ENCODE measurements at places on chromosomes 7 and 10.

GRCh38 chr10:8312079-8312478, 257.6 kb downstream of the GATA3 start:
- no peak for DNase-seq

DNA sequence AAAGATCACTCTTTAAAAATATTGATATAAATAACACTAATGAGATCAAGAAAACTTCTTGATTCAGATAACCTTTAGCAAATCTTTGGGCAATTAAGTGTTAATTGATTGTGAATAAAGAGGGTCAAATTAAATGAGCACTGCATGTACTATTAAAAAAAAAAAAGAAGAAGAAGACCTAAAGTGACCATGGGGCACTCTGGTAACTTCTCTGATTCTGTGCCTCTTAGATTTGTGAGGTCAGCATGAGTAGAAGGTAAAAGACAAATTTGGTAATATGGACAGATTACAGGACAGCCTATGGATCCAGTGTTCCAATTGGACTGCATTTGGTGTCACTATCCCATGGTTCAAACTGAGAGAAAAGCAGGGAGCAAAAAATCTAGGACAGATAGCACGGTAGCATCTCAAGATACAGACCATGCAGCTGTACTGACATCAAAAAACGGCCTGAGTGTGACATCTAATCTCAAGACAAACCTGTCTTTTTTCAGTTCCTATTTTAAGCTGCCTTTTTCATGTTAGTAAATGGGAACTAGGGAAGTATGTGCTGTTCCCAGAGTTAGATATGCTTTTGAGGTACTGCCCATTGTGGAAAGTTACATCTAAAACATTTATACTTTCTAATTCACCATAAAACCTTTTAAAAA, 128.0 kb downstream of the KCND2 start:
- no peak for DNase-seq

GRCh38 chr10:87771871-87772500, 46.0 kb downstream of the ATAD1 start:
- DNase-seq: no peak

DNA sequence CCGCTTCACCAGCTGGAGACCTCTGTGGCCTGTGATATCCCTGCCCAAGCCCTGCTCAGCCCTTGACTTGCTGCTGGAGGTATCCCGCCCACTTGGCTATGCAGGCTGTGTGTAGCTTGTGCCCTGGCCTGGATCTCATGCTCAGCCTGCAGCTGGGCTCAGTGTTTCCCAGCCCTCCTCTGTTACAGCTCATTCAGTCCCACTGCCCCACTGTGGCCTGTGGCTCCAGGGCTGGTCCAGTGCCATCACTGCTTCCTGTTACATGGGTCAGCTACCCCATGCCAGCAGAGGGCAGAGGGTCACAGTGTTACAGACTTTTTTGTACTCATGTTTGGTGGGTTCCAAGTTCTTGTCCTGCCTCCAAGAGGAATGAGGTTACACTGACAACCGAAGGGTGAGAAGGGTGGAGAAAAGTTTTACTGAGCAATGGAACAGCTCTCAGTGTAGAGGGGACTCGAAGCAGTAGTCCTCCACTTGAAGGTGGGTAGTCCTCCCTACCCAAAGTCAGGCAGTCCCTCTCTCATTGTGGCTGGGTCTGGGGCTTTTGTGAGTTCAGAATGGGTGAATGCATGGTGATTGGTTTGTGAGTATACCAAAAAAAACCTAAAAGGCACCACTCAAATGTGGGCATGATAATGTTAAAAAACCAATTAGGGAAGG, 100.4 kb downstream of the ANKRD7 start:
- DNase-seq: no peak

DNA sequence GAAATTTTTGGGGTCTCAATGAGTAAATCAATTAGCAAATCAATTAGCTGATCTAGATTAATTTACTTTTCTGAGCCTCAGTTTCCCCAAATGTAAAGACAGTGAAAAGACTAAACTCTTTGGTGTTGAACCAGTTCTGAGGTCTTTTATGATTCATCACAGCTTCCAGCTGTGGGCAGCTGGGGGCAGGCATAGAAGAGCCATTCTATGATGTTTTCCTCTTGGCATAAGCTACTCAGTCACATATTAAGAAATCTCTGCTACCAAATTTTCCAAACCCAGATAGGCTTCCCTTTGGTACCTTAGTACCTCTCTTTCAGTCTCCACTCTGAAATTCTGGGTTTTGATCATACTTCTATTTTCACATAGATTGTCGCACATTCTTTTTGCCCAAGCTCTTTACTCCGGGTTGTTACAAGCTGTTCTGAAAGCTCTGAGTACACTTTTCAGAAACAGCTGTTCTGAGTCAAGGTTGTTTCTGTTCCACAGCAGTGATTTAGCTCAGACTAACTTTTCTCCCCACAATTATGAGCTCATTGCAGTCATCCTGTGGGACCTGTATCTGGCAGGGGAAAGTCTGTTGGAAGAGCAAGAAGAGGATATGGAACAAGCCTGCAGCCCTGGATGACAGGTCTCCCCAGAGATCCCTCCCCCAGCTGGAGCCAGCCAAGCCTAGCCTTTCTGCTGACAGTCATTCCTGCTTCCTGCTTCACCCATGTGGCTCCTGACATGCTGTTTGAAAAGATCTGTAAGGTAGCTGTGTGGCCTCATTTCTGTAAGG, 599.6 kb upstream of the GHITM start:
- no peak for DNase-seq

GRCh38 chr7:1060315-1061072, 16.1 kb downstream of the GPR146 start:
- no peak for DNase-seq

GRCh38 chr10:81576336-81576735, 298.7 kb upstream of the NRG3 start:
- no peak for DNase-seq

DNA sequence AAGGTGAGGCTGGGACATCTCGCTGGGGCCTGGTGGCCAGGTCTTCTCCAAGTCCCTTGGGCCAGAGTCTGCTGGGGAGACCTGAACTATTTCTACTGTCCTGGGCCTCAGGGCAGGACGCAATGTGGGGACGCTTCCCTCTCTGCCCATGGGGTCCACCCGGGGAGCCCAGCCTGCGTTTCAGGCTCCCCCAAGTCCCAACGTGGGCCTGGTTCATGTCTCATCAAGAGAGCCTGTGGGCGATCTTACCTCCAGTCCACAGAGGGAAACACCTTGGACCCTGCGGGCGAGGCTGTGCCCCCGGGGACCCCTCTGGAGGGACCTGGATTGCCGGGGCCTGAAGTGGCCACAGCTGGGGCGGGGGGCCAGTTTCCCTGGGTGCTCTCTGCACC, 91.7 kb downstream of the DNAJB6 start:
- DNase-seq: no peak

DNA sequence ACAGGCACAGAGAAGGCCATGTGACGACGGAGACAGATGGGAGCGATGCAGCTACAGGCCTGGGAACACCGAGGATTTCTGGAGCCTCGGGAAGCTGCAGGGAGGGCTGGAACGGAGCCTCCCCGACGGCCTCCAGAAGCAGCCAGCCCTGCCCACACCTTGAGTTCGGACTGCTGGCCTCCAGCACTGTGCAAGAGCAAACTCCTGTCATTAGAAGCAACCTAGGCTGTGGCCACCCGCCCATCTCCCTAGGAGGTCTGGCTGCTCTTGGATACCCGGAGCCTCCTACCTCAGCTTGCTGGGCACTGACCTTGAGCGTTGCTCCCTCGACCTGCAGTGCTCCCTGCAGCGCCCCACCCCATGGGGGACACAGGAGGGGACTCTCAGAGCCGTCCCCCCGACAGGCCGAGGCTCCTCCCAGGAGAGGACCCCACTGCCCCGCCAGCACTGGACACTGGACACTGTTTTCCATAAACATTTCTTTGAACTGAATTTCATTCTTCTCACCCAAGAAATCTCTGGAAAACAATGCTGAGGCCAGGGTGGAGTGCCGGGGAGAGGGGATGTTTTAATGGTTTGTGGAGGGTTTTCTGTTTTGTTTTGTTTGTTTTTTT, 22.5 kb upstream of the TNRC18 start:
- no peak for DNase-seq

DNA sequence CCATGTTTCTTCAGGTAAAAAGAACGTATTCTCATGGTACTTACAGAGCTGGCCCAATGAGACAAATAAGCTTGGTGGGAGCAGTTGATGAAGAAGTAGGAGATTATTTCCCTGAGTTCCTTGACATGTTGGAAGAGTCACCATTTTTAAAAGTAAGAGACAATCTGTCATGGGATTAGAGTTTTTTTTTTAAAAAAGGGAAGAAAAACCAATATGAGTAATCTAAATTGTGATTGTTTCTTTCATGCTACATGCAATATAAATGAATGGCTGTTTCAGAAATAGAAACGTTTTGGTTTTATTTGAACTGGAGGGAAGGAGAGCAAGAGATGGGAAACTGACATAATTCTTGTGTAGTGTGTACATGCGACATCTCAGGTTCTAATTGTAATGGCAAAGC, 32.8 kb downstream of the TMEM60 start:
- no peak for DNase-seq

DNA sequence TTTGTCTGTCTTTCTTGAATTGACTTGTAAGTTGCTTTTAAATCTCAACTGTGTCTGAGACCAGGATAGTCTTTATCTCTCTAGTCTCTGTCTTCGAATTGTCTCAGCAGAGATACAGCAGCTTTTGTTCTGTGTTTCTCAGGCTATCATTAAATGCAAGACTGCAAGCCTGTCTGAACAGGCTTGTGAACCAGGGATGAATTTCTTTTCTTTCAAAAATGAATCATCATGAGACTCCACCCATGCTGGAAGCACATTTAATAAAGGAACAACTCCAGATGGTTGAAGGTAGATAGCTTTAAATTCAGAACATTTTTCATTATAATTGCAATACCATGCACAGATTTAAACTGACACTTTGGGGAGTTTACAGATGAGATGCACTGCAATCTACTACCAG, 155.9 kb downstream of the SEC23IP start:
- DNase-seq: no peak

GRCh38 chr10:78260141-78260540, 226.5 kb downstream of the RPS24 start:
- DNase-seq: no peak

GRCh38 chr10:51640120-51640819, 59.1 kb downstream of the CSTF2T start:
- no peak for DNase-seq

DNA sequence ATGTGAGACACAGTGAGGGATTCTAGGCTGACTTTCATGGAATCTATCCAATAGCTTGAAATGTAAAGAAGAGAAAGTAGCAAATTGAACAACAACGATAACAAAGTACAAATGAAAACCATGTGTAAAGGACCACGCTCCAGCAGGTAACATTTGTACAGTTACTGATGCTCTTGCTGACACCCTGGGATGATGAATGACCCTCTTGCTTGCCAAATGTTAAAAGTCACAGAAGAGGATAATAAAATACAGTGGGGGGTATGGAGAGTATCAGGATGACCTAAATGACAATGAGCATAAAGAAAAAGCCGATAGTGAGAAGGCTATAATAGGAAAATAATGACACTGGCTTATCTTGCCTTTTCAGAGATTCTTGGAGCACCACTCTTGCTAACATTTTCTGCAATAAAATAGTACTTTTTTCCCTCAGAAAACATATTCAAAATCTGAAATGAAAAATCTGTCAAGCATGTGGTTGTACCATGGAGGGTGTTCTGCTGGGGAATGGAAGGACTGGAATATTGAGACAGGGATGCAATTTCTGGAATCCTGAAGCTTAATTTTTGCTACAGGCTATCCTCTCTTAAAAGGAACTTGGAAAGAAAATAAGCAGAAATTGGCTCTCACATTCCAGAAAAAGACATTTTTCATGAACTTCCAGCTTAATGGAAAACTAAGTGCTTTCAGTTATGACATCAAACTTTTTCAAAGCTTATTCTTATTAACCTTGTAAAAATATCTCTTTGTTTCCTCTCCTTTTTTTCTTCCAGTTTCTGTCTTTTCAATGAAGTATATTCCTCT, 303.2 kb upstream of the GHITM start:
- no peak for DNase-seq

- peak; percentile 25 for DNase-seq
These were observed 135.8 kb downstream of the CAMK1D start for GRCh38 chr10:12484941-12485805.

GRCh38 chr7:71976645-71977044, 435.5 kb downstream of the CALN1 start:
- no peak for DNase-seq

DNA sequence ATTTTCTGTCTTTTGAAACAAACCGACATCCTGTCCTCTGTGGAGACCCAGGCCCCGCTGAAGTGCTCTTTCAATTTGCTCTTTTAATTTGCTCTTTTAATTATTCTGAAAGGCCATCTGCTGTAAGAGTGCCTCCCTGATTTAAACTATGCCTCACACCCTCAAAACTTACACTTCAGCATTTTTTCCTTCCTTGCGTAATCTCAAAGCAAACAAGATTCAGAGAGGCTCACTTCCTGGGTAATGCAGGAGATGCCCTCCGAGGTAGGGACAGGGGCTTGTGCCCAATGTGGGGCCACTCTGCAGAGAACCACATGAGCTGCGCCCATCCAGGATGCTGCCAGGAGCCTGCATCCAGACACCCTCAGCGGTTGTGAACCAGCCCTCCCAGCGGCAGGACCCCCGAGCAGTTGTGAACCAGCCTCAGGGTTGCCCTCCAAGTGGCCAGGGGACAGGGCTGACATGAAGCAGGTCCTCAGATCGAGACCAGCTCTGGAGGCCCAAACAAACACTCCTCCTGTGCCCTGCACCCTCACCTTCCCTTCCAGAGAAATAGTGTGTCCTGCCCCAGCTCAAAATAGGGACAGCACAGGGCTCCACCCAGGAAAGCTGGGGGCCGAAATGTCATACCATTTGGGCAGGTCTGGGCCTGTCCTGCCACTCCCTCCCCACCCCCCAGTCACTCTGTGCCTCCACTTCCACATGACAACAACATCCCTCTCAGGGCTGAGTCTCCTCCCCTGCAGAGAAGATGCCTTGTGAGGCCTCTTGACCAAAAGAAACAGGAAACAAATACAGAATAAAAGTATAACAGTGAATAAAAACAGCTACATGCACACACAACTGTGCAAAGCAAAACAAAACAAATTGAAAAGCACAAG, 190.4 kb downstream of the PTPRN2 start:
- no peak for DNase-seq

GRCh38 chr7:44184206-44184872, 4.9 kb downstream of the GCK start:
- peak; percentile 47 for DNase-seq

- DNase-seq: peak; percentile 95
These were observed 272.3 kb downstream of the TRIL start for GRCh38 chr7:28685644-28686417.

DNA sequence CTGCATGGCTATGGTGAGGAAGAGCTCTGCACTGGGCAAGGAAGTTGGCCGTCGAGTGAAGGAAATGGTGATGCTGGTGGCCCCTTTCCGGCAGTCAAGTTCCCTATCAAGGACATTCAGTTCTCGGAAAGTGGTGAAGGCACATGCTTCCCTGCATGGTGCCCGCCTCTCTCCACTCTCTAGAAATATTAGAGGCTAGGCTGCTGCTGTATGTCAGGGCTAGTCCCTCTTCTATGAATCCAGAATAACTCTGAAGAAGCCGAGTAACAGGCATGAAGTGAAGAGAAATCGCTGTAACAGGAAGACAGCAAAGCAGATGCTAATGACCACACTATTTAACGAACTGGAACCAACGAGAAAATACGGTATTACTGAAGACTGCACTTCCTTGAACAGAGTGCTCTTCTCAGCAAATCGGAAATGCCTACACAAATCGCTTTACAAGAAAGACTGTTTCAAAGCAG, 5.4 kb downstream of the IDI1 start:
- no peak for DNase-seq

GRCh38 chr7:142478479-142479220, 220.8 kb upstream of the PRSS58 start:
- DNase-seq: no peak
